ENCODE measurements at places on chromosomes 5 and 9. TPM values are rescaled to one million over a fixed set of nuclear protein-coding genes. Genes with fewer than 3 reads are reported as not detected.
A peak's percentile ranks its signal among the peaks of the same experiment; 100 is the strongest.

DNA sequence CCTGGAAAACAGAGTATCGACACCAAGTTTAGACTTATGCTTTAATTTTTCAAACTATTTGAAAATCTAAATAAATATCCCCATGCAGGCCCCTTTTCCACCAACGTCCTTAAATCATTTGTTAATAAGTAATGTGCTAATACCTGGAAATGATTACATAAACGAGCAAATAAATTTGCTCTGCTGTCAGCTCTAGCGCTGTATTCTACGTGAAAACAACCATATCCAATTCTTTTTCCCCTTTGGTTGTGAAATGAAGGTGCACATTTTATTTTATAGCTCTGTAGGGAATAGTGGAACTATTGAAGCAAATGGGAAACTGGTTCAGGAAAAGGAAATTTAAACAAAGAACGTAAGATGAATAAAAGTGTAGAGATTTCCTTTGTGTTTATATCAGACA lies 137.7 kb upstream of the ZNF608 start:
- no peak for DNase-seq

- DNase-seq = no peak
These were observed 151.6 kb downstream of the DENND1A start for GRCh38 chr9:123778232-123778902.

- DNase-seq = no peak
These were observed 141.6 kb downstream of the INSYN2B start for GRCh38 chr5:169838688-169839087.

DNA sequence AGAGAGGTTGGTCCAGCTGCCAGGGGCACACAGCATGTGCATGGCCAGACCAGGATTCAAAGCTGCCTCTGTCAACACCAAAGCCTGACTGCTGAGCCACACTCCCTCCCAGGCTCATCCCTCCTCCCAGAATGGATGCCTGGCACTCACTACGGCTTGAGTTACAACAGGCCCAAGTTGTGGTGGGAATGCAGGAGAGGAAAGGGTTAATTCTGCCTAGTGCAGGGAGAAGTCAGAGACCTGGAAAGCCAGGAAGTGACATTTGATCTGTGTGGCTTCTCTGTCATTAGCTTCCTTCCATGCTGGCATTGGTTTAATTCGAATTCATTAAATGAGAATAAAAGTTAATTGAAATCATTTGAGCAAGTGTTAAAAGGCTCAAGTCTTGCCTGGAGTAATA lies 150.0 kb downstream of the NSG2 start:
- no peak for DNase-seq

DNA sequence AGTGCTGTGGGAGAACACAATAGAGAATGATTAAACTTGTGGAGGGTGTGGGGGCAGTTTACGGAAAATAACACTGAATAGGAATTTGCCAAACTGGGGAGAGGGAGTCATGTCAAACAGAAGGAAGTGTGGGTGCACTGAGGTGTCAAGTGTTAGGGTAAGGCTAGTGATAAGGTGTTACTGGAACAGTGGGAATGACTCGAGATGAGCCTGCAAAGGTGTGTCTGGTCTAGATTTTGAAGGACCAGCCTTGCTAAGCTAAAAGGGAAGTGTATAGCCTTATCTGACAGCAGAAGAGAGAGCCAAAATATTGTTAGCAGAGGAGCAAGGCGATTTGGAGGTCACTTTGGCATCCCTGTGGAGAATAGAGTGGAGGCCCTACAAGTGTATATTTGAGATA lies 4.2 kb downstream of the CNOT6 start:
- no peak for DNase-seq

GRCh38 chr5:127612441-127613141 lies 36.3 kb upstream of the CTXN3 start:
- peak; percentile 37 for DNase-seq

DNA sequence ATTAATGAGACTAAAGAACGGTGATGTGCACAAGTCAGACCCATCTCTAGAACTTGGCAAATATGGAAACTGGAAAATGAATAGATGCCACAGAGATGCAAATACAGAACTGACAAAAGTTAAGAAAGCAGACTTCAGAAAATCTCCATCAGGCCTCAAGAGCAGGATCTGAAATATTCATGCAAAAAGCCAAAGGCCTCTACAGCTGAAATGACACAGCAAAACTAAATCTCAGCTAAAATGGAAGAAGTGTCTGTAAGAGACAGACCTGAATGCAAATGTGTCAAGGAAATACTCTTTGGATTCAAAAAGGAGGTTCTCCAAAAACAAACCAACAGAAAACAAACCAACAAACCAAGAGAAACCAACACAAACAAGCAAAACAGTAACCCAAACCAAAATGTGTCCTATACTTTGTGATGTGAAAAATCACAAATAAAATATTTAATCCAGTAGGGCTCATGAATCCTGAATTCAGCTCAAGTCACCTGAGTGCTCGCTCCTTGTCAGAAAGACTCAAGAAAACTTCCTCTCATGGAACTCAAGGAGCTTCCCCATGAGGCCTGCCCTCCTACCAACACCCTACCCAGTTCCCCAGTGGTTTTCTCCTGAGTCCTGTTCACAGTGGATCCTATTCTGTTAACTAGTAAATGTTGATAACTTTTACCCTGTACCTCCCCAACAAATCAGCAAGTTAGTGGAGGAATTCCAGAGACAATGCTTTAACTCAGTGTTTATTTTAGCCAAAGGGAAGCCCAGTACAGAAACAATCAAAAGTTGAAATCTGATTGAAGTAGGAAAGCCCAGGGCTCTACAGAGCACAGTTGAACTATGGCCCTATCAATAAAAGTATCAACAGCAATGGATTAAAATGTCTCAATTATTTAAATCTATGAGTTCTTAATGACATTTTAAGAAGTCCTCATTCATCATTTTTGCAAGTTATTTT lies 14.6 kb downstream of the MRPS27 start:
- DNase-seq = no peak

GRCh38 chr5:78806544-78806943 lies 158.0 kb upstream of the LHFPL2 start:
- peak; percentile 36 for DNase-seq

- peak; percentile 58 for DNase-seq
These were observed 226.0 kb downstream of the GAS1 start for GRCh38 chr9:86721226-86721781.

DNA sequence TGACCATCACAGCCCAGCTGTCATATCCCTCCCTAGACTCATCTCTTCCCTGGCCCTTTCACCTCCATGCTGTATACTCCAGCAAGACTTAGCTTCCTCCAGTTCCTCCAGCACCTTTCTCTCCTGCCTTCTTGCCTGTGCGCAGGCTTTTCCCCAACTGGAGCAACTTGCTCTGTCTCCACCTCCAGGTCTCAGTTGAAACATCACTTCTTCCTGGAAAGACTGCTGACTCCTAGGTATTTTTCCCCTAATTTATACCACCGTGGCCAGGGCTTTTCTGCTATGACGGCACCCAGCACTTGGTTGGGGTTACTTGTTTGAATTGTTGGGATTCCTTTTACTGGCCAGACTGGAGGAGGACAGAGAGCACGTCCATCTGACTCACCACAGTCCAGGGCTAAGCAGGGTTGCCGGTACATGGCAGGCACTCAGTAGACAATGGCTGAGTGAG lies 67.5 kb downstream of the KCNIP1 start:
- no peak for DNase-seq

DNA sequence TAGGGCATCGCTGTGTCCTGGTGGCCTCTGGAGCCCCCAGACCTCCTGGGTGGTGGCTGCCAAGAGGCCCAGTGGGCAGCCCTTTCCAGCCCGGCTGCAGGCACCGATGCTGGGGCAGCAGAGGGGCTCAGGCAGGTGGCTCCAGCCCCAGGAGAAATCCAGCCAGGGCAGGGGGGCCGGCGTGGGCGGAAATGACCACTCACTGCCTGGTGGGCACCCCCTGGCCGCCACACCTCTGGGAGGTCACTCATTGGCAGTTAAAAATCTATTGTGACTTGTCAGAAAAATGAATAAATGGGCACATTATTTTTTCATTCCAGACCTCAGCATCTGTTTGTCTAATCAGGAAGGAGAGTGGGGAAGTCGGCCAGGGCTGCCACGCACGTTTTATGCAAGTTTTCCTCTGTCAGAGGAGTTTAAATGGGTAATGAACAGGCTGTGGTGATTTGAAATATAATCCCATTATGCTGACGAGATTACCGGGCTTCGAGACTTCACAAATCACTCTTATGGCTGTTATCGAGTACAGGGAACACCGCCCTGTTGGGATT lies 171.9 kb downstream of the GAPVD1 start:
- DNase-seq = no peak

GRCh38 chr9:14987858-14988257 lies 77.6 kb upstream of the FREM1 start:
- no peak for DNase-seq

- no peak for DNase-seq
These were observed 93.9 kb upstream of the IL33 start for GRCh38 chr9:6121707-6122106.

The WNT8A gene
- total RNA-seq = not detected

The SLC25A2 gene
- 0.28 TPM for total RNA-seq

The ITK gene
- not detected for total RNA-seq

The MARVELD2 gene
- total RNA-seq = 52.0 TPM

The SLC2A8 gene
- total RNA-seq = 8.0 TPM

The CFAP77 gene
- total RNA-seq = not detected

The OLFM1 gene
- 0.17 TPM for total RNA-seq

The PARP8 gene
- 29.6 TPM for total RNA-seq

The OR13C2 gene
- total RNA-seq = not detected

The ACOT12 gene
- total RNA-seq = not detected
